ENCODE measurements at places on chromosomes 5 and 9. TPM values are rescaled to one million over a fixed set of nuclear protein-coding genes. Genes with fewer than 3 reads are reported as not detected.

The ARHGEF39 gene
- 1.2 TPM for total RNA-seq

The PCDHGA4 gene
- 11.4 TPM for total RNA-seq

The GFPT2 gene
- 32.1 TPM for total RNA-seq

The KIF4B gene
- total RNA-seq = not detected

The RNF183 gene
- total RNA-seq = not detected

DNA sequence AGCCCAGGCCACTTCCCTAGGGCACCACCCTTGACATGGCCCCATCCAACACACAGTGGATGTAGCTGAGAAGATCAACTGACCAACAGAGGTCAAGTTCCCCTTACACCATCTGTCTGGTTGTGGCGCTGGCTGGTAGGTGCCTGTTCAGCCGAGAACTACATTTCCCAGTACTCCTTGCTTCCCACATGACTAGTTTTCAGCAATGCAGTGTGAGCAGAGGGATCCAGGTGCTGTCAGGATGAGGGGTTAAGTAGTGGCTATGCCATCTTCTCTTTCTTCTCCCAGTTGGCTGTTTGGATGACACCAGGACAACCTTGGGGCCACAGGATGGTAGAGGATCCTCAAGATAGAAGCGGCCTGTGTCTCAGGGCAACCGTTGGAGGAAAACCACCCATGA is 48.6 kb upstream of the SH3PXD2B start:
- no peaks in the 10 kb centered on the region for H3K36me3 ChIP-seq
- no peaks in the 10 kb centered on the region for H3K27me3 ChIP-seq
- no peaks in the 10 kb centered on the region for H3K4me1 ChIP-seq
- DNase-seq = no peak
- H3K27ac ChIP-seq = no peak overlapping the region
- no peak overlapping the region for H3K4me3 ChIP-seq

DNA sequence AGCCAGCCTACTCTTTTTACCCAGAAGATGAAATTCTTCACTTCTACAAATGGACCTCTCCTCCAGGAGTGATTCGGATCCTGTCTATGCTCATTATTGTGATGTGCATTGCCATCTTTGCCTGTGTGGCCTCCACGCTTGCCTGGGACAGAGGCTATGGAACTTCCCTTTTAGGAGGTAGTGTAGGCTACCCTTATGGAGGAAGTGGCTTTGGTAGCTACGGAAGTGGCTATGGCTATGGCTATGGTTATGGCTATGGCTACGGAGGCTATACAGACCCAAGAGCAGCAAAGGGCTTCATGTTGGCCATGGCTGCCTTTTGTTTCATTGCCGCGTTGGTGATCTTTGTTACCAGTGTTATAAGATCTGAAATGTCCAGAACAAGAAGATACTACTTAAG is 16.6 kb downstream of the OCLN start:
- DNase-seq = no peak
- H3K27me3 ChIP-seq = no peaks in the 10 kb centered on the region
- H3K4me1 ChIP-seq = no peaks in the 10 kb centered on the region
- no peak overlapping the region for H3K27ac ChIP-seq
- H3K36me3 ChIP-seq = no peaks in the 10 kb centered on the region

- no peak for DNase-seq
- H3K27me3 ChIP-seq = no peaks in the 10 kb centered on the region
- no peaks in the 10 kb centered on the region for H3K4me1 ChIP-seq
- H3K36me3 ChIP-seq = no peaks in the 10 kb centered on the region
- H3K27ac ChIP-seq = no peak overlapping the region
These were observed 310.5 kb downstream of the DMAC1 start for GRCh38 chr9:7489036-7489435.

GRCh38 chr9:95132366-95133324 is 184.9 kb downstream of the FANCC start:
- H3K36me3 ChIP-seq = no peaks in the 10 kb centered on the region
- no peak overlapping the region for H3K27ac ChIP-seq
- peaks cover 17% of the 10 kb centered on the region for H3K4me1 ChIP-seq

DNA sequence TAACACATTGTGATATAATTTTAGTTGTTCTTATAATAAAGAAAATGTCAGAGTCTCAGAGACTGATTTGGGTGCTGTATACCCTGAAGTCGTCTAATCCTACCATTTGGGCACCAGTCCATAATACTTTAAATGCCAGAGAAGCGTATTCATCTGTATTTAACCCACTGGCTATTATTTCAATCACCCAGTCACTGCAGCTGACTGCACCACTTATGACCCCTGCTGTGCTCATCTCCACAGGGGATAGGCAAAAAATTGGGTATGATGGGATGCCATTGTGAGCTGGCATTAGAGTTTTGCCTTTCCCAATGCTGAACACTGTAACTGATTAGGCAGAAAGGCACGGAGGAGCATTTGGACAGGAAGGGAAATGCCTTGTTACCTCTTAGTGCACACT is 599.7 kb downstream of the CAAP1 start:
- DNase-seq = no peak
- H3K4me1 ChIP-seq = no peaks in the 10 kb centered on the region
- no peaks in the 10 kb centered on the region for H3K36me3 ChIP-seq

DNA sequence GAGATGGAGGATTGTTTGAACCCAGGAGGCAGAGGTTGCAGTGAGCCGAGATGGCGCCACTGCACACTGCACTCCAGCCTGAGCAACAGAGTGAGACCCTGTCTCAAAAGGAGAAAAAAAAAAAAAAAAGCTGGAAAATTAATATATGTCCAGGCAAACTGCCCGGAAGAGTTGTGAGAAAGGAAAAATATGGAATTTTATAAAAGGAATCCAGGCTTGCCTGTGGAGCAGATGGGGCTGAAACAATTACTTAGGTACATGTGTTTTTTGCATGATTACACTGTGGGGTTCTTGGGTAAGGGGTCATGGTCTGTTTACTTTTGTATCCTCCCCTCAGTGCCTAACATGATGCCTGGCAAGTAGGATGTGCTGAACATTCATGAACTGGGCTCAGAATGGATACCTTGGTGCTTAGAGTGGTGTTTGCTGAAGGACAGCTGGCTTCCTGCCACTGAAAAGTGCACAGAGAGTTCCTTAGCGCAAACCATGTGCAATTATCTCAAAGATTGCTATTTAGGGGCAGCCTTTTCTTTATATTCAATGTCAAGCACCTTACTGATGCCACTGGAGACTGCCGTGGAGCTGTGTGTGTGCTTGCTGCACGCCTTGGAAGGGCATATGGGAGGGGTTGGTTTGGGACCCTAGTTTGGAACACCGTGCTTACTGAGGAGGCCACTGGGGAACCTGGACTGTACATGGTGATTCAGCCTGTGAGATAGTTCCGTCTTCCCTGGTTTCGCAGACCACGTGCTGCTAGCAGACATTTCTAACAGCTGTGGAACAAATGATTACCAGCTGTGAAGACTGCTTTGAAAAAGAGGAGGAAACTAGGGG is 78.4 kb downstream of the MAP1B start:
- peak overlapping the region; percentile 24 for H3K4me3 ChIP-seq
- H3K27me3 ChIP-seq = no peaks in the 10 kb centered on the region
- H3K36me3 ChIP-seq = peaks cover 28% of the 10 kb centered on the region
- DNase-seq = no peak
- peaks cover 30% of the 10 kb centered on the region for H3K4me1 ChIP-seq

DNA sequence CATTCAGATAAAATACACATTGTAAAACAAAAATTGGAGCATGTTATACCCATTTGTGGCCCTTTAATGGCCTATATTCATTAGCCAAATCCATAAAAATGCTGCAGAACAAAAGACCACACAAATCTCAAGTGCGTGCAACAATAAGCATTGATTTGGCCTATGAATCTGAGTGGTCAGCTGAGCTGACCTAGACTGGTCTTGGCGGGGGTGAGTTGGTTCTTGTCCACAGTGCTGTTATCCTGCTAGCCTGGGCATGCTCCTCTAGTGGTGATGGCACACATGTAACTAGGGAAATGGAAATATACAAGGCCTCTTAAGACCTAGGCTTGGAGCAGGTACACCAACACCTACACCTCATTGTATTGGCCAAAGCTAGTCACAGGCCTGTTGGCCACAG is 122.2 kb upstream of the TBCA start:
- H3K4me3 ChIP-seq = no peak overlapping the region
- H3K27ac ChIP-seq = no peak overlapping the region
- no peaks in the 10 kb centered on the region for H3K27me3 ChIP-seq
- no peak for DNase-seq

DNA sequence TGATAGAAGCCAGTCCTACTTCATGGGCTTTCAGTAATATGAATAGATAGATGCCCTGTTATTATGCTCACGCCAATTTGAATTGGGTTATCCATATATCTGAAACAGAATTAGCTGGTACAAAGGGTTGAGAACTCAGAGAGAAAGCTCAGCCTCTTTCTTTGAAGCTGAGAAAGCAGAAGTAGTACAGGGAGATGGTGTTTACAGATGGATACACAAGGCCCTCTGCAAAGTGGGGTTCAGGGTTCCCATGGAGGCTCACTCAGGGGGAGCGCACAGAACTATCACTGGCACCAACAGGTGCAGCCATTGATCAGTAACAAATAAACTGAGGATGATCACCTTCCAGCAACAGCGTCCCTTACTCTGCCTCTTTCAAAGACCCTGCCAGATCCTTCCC is 349.7 kb downstream of the ICE1 start:
- H3K4me3 ChIP-seq = no peak overlapping the region
- no peaks in the 10 kb centered on the region for H3K36me3 ChIP-seq
- no peaks in the 10 kb centered on the region for H3K27me3 ChIP-seq
- DNase-seq = no peak
- no peaks in the 10 kb centered on the region for H3K4me1 ChIP-seq

- no peaks in the 10 kb centered on the region for H3K36me3 ChIP-seq
- peak overlapping the region; percentile 94 for H3K27ac ChIP-seq
- H3K27me3 ChIP-seq = no peaks in the 10 kb centered on the region
- peak; percentile 79 for DNase-seq
- H3K4me1 ChIP-seq = peaks cover 84% of the 10 kb centered on the region
- H3K4me3 ChIP-seq = peak overlapping the region; percentile 26
These were observed 66.4 kb upstream of the PLPP1 start for GRCh38 chr5:55601204-55601618.

DNA sequence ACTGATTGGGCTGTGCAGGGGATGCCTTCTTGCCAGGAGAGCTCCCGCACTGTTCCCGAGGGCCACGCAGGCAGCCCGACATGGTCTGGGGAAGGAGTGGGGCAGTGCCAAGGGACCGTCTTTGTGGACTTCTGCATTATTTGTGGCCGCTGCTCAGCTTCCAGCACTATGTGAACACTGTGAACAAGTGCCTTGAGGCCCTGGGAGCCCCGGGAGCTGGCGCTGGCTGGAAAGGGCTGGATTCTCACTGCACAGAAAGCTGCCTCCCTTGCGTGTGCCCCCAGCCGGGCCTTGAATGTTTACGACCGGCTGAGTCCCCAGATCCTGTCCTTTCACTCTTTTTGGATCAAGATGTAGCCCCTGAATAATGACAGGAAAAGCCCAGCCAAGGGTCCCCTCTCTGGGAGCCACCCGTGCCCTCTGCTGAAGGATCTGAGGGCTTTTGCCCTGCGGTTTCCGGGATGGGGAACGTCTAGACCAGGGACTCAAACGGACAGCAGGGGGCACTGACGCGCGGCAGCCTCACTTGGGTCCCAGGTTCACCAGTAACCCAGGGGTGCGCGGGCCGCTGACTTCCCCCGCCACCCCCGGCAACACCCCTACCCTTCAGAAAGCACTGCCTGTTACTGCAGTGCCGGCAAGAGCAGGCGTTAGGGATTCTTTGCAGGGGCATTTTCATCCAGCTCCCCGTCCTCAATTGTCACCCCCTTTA is 98.9 kb upstream of the FCN2 start:
- DNase-seq = no peak
- H3K27me3 ChIP-seq = no peaks in the 10 kb centered on the region
- no peak overlapping the region for H3K4me3 ChIP-seq
- H3K36me3 ChIP-seq = peaks cover 36% of the 10 kb centered on the region
- peaks cover 14% of the 10 kb centered on the region for H3K4me1 ChIP-seq

DNA sequence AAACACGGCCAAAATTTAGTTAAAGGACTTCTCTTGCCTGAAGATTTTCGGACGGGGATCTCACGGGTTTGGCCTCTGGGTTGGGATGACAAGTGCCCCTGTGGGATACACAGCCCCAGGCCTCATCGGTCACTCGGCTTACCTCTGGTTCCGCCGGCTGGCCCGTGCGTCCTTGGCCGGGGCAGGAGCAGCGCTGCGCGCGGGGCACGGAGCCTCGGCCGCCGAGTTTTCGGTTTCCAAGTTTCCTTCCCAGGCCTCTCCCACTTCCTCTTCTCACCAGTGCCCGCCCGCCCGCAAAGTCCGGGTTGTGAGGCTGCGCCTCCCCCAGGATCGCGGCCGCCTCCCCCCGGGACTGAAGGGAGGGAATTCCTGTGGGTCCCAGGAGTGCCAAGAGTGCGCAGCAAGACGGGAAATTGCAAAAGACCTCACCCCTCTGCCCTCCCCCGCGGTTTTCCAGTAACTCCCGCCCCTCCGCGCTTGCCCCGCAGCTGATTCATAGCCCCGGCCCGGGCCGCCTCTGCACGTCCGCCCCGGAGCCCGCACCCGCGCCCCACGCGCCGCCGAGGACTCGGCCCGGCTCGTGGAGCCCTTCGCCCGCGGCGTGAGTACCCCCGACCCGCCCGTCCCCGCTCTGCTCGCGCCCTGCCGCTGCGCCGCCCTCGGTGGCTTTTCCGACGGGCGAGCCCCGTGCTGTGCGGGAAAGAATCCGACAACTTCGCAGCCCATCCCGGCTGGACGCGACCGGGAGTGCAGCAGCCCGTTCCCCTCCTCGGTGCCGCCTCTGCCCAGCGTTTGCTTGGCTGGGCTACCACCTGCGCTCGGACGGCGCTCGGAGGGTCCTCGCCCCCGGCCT is at the start of gene OSMR:
Gene OSMR (plus strand): TSS at position 487 of the 853 bp plus-strand sequence. CDS start 23,033 bp downstream, outside the sequence.
- H3K27ac ChIP-seq = peak within 1 kb of the TSS; percentile 96
- peak within 1 kb of the TSS; percentile 81 for H3K4me3 ChIP-seq
- H3K4me1 ChIP-seq = peaks cover 14% of the 10 kb centered on the region
- no peaks in the 10 kb centered on the region for H3K27me3 ChIP-seq
- DNase-seq = peak; percentile 91
- no peaks in the 10 kb centered on the region for H3K36me3 ChIP-seq

- H3K4me1 ChIP-seq = peaks cover 42% of the 10 kb centered on the region
- no peak for DNase-seq
- peak overlapping the region; percentile 99 for H3K4me3 ChIP-seq
These were observed 1.9 kb downstream of the SDHA start for GRCh38 chr5:219991-220390.

- no peak overlapping the region for H3K27ac ChIP-seq
- no peaks in the 10 kb centered on the region for H3K27me3 ChIP-seq
- H3K36me3 ChIP-seq = no peaks in the 10 kb centered on the region
- no peak overlapping the region for H3K4me3 ChIP-seq
These were observed 199.0 kb downstream of the DTWD2 start for GRCh38 chr5:118789366-118789765.

DNA sequence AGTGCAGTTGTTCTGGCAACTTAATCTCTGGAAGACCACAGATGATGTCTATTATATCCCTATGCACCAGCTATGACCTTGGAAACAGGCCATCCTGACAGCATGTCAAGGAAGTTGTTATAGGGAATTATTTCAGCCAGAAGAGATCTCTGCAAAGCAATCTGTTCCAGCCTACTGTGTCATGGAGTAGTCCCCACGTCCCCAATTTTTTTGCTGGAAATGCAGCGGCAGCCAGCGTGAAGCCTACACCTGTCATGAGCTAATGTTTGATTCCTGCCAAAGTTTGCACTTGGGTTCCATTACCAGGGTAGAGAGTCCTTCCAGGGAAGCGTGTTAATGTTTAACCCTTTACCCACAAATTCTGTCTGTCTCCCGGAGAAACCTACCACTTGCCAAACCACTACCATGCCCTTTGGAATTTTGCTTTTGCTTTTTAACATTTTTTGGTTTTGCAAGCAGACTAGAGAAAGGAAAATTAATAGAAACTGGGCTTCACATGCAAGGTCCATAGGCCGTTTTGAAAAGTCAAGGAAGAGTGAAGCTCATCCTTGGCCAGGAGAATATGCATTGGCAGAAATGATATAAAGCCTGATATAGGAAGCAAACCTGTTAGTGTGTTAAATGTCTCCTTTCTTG is 174.9 kb upstream of the SPRY4 start:
- no peaks in the 10 kb centered on the region for H3K27me3 ChIP-seq
- no peak for DNase-seq
- H3K4me3 ChIP-seq = no peak overlapping the region
- H3K4me1 ChIP-seq = peaks cover 3% of the 10 kb centered on the region
- H3K36me3 ChIP-seq = no peaks in the 10 kb centered on the region
